Right cardiac atrium (tissue), 5 donors: ENCODE measurements at places on chromosomes 4 and X. TPM values are rescaled to one million over a fixed set of nuclear protein-coding genes. Genes with fewer than 3 reads are reported as not detected.

- DNase-seq: no peak
Observed at GRCh38 chrX:92247076-92247475, 467.9 kb downstream of the PCDH11X start.

- DNase-seq: no peak
Observed at GRCh38 chr4:155510771-155511170, 134.0 kb upstream of the MAP9 start.

GRCh38 chr4:167873496-167873895 is 218.8 kb upstream of the ANXA10 start:
- no peak for DNase-seq

GRCh38 chrX:68396953-68397352 is 36.3 kb downstream of the OPHN1 start:
- no peak for DNase-seq

DNA sequence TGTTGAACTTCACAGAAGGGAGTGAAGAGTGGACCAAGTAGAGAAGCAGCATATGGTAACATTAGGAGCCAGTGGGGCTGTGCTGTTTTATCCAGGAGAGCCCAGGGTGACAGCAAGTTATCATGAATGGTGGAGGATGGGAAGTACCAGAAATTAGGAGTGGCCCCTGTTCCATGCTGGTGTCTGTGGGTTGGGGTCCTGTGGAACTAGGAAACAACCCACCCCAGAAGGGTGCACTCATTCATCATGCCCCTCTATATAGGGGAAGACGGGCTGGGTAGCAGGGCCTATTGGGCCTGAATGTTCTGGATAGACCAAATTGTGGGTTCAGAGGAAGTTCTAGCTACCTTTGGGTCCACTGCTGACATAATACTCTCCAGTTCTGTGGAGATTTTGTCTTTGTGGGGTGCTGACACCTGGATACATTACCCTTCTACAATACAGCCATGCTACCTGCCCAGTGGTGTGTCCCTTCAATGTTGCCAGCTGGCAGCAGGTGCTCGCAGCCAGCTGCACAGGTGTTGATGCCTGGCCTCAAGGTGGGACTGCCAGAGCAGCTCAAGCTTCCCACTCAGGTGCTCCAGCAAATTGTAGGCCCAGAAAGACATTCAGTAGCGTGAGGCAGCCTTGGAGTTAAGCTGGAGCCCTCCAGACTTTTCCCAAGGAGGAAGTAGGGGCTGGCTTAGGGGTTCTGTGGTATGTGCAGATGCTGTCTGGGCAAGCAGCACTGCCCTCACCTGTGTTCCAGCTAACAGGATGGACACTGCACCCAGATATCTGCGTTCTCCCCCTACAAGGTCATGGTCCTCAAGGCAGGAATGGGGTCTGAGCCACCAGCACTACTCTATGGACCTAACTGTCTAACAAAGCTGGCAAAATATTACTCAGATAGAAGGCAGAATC is 106.5 kb downstream of the NHSL2 start:
- no peak for DNase-seq

Gene RPS6KA6
- total RNA-seq: 2.7 TPM
